Ascending aorta (tissue), 2 donors: ENCODE measurements at places on chromosomes 16 and 17.

- no peak for DNase-seq
- H3K36me3 ChIP-seq: no peaks in the 10 kb centered on the region
- H3K27ac ChIP-seq: no peak overlapping the region
- H3K4me1 ChIP-seq: no peaks in the 10 kb centered on the region
- H3K27me3 ChIP-seq: no peaks in the 10 kb centered on the region
Observed at GRCh38 chr17:47801176-47801765, 20.3 kb downstream of the OSBPL7 start.

- H3K4me3 ChIP-seq: no peak overlapping the region
- no peaks in the 10 kb centered on the region for H3K36me3 ChIP-seq
Observed at GRCh38 chr16:12559714-12560113, 244.0 kb downstream of the CPPED1 start.

GRCh38 chr16:83420206-83420760 lies 387.5 kb upstream of the HSBP1 start:
- DNase-seq: no peak
- H3K27ac ChIP-seq: no peak overlapping the region
- H3K36me3 ChIP-seq: no peaks in the 10 kb centered on the region

DNA sequence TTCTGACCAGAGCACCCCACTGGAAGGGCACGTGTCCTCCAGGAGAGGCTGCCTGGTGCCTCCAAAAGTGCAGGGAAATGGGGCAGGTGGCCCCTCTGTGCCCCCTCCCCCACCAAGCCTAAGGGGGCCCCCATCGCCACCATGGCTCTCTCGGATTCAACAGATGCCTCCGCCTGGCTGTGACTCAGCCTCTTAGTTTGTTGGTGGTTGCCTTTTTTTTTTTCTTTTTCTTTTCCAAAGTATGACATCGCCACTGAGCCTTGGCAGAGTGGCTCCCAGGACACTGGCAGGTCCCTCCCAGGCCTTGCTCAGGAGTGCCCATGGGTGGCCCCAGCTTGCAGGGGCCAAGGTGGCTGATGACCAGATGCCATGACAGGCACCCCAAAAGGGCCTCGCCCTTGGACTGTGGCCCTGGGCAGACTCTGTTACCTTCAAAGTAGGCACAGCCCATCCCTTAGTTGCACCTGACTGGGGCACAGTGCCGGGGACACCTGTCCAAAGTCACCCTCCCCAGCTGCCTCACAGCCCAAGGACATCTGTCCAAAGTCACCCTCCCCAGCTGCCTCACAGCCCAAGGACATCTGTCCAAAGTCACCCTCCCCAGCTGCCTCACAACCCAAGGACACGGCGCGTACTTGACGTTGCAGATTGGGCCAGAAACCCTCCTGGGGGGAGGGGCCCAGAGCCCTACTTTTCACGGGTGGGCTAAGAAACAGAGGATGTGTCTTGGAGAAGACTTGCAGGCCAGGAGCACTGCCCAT lies 29.6 kb downstream of the NPTX1 start:
- DNase-seq: no peak
- H3K4me1 ChIP-seq: no peaks in the 10 kb centered on the region
- no peak overlapping the region for H3K27ac ChIP-seq
- H3K27me3 ChIP-seq: no peaks in the 10 kb centered on the region

DNA sequence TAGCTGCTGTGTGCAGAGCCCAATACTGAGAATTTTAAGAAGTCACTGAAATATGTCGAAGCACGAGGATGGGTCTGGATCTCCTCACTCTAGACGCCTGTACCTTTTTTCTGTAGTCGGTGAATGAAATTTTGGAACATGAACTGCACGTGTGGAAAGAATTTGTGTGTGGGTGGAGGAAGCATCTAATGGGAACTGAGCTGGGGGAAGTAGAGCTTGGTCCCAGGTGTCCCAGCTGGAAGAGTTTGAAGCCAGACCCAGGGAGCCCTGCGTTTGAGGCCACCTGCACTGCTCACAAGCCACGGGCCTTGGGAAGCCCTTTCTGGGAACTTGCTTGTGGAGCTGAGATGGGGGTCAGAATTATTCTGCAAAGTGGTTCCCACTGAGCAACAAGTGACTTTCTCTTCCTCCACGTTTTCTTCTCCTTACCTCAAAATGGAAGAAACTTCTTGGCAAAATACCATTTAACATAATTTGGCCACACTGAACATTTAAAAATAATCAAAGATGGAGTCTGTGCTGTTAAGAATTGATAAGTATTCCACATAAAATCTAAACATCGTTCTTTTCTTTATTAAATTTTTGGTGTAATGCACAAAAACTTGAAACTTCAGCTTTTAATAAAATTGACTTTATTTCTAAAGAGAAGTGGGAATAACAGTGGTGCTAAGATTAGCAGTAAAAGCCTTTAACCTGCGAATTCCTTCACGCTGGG lies 163.8 kb downstream of the PRKCA start:
- no peaks in the 10 kb centered on the region for H3K27me3 ChIP-seq
- H3K36me3 ChIP-seq: no peaks in the 10 kb centered on the region
- DNase-seq: no peak
- H3K4me1 ChIP-seq: peaks cover 11% of the 10 kb centered on the region

DNA sequence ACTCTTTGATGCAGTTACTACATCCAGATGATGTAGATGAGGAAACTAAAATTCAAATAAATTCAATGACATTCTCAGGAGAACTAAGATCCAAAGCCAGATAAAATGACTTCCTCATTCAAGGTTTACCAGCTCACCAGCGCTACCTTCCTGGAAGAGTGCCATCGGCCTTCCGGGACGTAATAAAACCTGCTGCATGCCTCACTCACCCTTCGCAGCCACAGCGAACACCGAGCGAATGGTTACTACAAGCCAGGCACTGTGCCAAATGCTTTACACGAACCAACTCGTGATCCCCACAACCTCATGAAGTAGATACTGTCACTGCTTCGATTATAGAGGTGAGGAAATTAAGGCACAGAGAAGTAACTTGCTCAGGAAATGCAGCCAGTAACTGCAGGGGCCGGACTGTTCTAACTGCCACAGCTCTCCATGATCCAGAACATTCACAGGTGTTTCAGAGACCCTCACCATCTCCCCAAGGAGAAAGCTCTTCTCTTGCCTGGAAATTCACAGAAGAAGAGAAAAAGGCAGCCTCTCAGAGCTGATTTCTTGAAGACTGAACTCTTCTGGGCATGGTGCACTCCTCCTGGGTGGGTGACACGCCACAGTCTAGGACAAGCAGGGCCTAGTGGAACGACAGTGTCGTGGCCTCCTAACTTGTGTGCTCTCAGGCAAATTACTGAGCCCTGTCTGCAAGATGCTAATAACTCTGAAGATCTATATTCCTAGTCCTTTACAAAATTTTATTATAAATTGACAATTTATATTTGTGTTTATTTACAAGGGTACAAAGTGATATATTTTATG lies 46.8 kb downstream of the HIC1 start:
- no peak overlapping the region for H3K27ac ChIP-seq
- no peaks in the 10 kb centered on the region for H3K36me3 ChIP-seq
- H3K4me3 ChIP-seq: no peak overlapping the region
- DNase-seq: no peak
- H3K4me1 ChIP-seq: peaks cover 3% of the 10 kb centered on the region

DNA sequence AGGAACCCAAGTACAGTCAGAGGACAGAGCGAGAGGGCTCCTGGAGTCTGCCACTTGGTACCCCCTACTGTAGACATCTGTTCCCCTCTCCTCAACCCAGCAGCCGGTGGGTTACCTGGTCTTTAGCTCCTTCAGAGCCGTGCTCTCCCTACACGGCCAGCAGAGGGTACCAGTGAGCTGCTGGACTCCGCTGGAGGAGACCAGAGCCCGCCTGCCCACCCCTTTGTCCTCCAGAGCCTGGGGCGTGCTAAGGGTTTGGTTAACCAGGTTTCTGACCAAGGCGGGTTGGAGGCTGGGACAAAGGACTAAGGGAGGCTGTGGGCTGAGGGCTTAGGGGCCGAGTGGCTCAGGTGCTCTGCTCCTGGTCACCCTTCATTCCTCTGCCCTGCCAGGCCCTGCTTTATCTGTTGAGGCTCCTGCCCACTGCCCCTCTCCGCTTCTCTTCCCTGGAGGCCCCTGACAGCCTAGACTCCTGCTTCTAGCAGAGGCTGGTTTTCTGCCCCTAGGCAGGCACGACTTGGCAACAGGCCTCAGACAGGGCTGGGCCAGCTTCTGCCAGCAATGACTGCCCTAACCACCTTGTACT lies 2.7 kb upstream of the HSD11B2 start:
- no peak overlapping the region for H3K27ac ChIP-seq
- H3K36me3 ChIP-seq: no peaks in the 10 kb centered on the region
- peaks cover 12% of the 10 kb centered on the region for H3K4me1 ChIP-seq
- peak; percentile 75 for DNase-seq

DNA sequence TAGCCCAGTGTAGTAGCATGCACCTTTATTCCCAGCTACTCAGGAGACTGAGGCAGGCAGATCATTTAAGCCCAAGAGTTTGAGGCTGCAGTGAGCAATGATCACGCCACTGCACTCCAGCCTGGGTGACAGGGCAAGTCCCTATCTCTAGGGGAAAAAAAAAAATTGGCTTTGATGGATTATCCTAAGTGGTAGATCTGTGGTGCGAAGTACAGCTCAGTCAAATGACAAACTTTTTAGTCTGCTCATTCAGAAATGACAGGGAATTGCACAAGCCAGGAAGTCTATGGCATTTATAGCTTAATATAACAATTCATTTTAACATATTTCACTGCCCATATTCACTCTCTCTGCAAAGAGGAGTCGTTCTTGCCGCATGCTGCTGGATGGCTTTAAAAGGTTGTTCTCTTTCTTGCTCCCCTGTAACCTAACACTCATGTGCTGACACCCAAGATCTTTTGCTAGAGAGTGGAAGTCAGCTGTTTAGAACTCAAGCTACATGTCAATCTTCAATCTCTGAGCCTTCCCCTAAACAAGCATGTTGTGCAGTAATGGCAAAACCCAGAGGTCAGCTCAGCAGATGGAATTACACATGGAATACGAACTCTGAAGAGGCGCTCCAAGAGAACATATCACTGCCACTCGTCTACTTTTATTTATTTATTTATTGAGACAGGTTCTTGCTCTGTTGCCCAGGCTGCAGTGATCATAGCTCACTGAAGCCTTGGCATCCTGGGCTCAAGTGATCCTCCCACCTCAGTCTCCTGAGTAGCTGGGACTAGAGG lies 32.8 kb downstream of the RNF157 start:
- no peak overlapping the region for H3K27ac ChIP-seq
- DNase-seq: no peak
- H3K27me3 ChIP-seq: no peaks in the 10 kb centered on the region
- H3K36me3 ChIP-seq: no peaks in the 10 kb centered on the region
- no peaks in the 10 kb centered on the region for H3K4me1 ChIP-seq

DNA sequence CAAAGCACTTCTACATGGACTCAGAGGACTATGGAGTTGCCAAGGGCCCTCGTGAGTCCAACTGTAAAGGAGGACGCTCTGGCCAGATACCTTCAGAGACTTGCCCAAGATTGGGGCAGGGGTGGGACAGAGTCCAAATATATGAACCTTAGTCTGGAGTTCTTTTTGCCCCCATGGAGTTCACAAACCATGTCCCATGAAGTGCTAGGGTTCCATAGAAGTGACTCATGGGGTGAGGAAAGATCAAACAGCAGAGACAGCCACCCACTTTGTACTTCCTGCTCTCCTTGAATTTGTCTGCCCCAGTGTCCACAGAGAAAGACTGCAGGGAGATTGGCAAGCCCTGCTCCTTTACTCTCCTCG lies 29.0 kb downstream of the SRL start:
- peaks cover 12% of the 10 kb centered on the region for H3K4me1 ChIP-seq
- H3K36me3 ChIP-seq: no peaks in the 10 kb centered on the region
- no peaks in the 10 kb centered on the region for H3K27me3 ChIP-seq
- DNase-seq: no peak
- no peak overlapping the region for H3K4me3 ChIP-seq
- H3K27ac ChIP-seq: peak overlapping the region; percentile 94

- H3K27ac ChIP-seq: no peak overlapping the region
- H3K4me3 ChIP-seq: no peak overlapping the region
- no peaks in the 10 kb centered on the region for H3K36me3 ChIP-seq
- DNase-seq: peak; percentile 71
- H3K4me1 ChIP-seq: no peaks in the 10 kb centered on the region
Observed at GRCh38 chr17:65294181-65294719, 157.1 kb downstream of the RGS9 start.

GRCh38 chr17:79839356-79840268 lies at the start of gene CBX4:
Gene CBX4, minus strand, starts transcription at chr17:79839440. Its CDS starts 189 bp downstream, at chr17:79839251.
- H3K4me1 ChIP-seq: peaks cover 56% of the 10 kb centered on the region
- H3K36me3 ChIP-seq: peaks cover 7% of the 10 kb centered on the region
- DNase-seq: peak; percentile 97
- H3K4me3 ChIP-seq: peak within 1 kb of the TSS; percentile 91
- H3K27me3 ChIP-seq: peaks cover 32% of the 10 kb centered on the region

GRCh38 chr17:82053556-82054263 lies 2.0 kb downstream of the GPS1 start:
- H3K36me3 ChIP-seq: peaks cover 64% of the 10 kb centered on the region
- no peak overlapping the region for H3K27ac ChIP-seq
- no peak overlapping the region for H3K4me3 ChIP-seq

- H3K27me3 ChIP-seq: no peaks in the 10 kb centered on the region
- no peak for DNase-seq
- no peaks in the 10 kb centered on the region for H3K4me1 ChIP-seq
- H3K27ac ChIP-seq: no peak overlapping the region
Observed at GRCh38 chr17:59914274-59914854, 21.4 kb downstream of the RPS6KB1 start.

- no peak for DNase-seq
- no peak overlapping the region for H3K27ac ChIP-seq
- peaks cover 62% of the 10 kb centered on the region for H3K36me3 ChIP-seq
- H3K4me1 ChIP-seq: peaks cover 19% of the 10 kb centered on the region
- H3K27me3 ChIP-seq: no peaks in the 10 kb centered on the region
Observed at GRCh38 chr17:1082579-1082978, 85.7 kb downstream of the TIMM22 start.

DNA sequence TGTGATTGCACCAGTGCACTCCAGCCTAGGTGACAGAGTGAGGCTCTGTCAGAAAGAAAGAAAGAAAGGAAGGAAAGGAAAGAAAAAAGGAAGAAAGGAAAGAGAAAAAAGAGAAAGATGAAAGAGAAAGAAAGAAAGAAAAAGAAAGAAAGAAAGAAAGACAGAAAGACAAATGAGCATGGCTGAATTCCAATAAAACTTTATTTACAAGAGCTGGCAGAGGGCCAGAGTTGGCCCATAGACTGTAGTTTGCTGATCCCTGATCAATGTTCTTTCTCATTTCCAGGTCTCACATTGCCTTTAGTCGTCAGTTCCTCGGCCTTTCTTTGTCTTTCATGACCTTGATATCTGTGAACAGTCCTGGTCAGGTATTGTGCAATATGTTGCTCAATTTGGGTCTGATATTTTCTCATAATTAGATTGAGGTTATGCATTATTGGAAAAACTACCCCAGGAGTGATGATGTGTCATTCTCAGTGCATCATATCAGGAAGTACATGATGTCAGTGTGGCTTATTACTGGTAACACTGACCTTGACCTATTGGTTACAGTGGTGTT lies 68.5 kb upstream of the MED9 start:
- H3K27me3 ChIP-seq: no peaks in the 10 kb centered on the region
- no peaks in the 10 kb centered on the region for H3K4me1 ChIP-seq
- no peak overlapping the region for H3K27ac ChIP-seq
- no peaks in the 10 kb centered on the region for H3K36me3 ChIP-seq
- H3K4me3 ChIP-seq: no peak overlapping the region
- no peak for DNase-seq

- no peaks in the 10 kb centered on the region for H3K27me3 ChIP-seq
- peaks cover 22% of the 10 kb centered on the region for H3K36me3 ChIP-seq
- DNase-seq: no peak
Observed at GRCh38 chr17:559551-560431, 154.8 kb downstream of the VPS53 start.

- DNase-seq: no peak
- H3K27ac ChIP-seq: no peak overlapping the region
- H3K4me3 ChIP-seq: no peak overlapping the region
- H3K27me3 ChIP-seq: no peaks in the 10 kb centered on the region
- no peaks in the 10 kb centered on the region for H3K4me1 ChIP-seq
- no peaks in the 10 kb centered on the region for H3K36me3 ChIP-seq
Observed at GRCh38 chr17:35284955-35285354, 42.1 kb downstream of the SLFN5 start.
